ENCODE measurements at places on chromosomes 2 and 18.

- no peak for DNase-seq
Measured at GRCh38 chr18:41693008-41693407, 262.0 kb upstream of the PIK3C3 start.

DNA sequence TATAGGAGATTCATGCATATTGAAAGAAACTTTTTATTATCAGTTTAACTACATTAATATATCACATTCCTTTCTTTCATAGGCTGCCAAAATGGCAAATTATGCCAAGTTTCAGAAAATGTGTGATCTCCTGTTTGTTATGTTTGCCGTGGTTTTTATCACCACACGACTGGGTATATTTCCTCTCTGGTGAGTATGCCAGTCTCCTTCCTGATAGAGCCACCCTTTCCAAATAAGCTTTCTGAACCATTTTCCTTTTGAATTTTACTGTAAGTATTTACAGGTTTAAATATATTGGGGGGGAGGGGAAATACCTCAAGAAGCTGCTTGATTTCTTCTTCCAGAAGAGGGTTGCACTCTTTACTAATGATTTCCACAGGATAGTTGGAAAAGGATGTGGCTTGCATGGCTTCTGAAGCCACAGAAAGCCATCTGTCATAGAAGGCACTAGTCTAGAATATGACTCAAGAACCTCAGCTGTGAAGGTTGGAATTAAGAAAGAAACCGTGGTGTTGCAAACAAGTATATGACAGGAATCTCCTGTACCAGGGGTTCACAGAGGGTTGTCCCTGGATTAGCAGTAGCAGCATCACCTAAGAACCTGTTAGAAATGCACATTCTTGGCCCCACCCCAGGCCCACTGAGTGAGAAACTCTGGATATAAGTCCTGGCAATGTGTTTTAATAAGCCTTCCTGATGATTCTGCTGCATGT lies 84.5 kb upstream of the NOSTRIN start:
- no peak for DNase-seq

DNA sequence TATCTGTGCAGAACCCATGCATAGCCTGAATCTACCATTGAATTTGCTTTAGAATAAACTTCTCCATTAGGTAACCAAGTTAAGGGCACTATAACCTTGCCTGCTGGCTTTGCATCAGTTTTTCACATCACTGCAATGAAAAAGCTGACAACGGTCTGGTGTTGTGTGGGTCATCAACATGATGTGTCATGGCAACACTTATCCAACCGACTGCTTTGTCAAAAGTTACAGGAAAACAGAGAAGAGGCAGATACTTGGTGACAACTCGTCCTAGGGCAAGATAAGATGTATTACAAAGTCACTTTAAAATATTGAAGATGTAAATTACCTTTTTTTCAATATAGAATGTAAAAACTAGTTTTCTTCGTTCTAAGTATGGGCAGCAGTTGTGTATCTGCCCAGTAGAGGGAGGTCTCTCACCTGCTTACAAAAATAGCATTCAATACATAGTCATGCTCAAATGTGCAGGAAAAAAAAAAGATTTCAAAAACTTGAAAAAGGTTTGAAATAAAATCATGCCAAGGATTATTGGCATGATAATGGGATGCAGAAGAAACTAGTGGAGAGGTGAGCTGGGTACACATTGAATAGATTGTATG lies 96.3 kb downstream of the EVA1A start:
- DNase-seq: no peak

DNA sequence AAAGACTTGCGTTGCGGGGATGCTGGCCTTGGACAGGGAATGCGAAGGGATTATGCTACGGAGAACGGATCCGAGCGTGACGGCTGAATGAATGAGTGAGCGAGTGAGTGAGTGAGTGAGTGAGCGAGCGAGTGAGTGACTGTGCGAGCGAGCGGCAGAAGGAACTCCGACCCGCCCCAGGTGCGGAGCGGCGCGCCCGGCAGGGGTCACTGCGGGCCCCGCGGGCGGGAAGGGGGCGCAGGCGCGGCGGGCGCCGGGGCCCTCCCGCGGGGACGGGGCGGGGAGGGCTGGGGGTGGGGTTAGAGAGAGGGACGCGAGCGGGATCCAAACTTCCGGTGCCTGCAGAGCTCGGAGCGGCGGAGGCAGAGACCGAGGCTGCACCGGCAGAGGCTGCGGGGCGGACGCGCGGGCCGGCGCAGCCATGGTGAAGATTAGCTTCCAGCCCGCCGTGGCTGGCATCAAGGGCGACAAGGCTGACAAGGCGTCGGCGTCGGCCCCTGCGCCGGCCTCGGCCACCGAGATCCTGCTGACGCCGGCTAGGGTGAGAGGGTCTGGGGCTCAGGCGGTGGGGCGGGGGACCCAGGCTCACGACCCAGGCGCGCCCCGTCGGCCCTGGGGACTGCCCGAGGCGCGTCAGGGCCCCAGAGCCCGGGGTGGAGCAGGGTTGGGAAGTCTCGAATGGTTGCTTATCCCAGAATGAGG lies at the start of gene ITM2C:
TSS of gene ITM2C (plus strand) at position 338 of the 702 bp plus-strand sequence. CDS start at position 422, 84 bp downstream.
- DNase-seq: no peak

GRCh38 chr2:241802421-241803318 lies 6.3 kb upstream of the NEU4 start:
- no peak for DNase-seq

DNA sequence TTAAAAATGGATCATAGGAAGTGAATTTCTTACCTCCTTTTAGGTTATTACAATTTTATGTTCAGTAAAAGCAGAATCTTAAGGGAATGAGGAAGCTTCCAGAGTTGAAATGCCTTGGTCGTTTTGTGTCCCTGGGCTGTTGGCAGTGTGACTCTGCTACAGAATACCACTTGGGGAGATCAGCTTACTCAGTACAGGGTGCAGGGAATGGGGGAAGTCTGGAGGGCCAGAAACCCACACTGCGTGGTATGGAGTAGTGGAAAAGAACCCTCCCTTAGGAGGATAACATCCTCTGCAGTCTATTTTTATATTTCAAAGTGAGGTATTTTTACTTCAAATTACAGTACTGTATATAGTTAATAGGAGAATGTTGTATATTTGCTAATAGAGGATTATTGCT lies 51.1 kb downstream of the R3HDM1 start:
- DNase-seq: no peak

- DNase-seq: no peak
Measured at GRCh38 chr2:132730611-132731010, 60.6 kb upstream of the LYPD1 start.

DNA sequence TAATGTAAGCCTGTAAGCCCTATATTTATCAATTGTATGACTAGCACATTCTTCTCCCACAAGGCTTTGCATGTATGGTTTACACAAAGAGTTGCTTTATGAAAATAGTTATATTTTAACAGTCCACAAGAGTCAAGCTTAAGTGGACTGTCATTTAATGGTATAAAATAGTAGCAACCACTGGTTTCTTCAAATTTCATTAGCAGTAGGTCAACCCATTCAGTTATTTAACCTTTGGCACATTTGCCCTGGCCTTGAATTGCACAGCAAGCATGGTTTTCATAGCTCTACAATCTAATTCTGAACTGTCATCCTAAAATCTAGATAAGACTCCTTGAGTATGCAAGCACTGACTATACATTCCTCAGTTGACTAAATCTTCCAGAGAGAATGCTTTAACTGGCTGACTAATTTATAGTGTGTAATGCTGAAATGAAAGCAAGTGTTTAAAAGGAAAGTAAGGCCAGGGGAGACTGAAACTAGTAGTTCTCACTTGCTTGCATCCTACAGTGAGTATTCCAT lies 1.8 kb downstream of the DPP4 start:
- DNase-seq: peak; percentile 27

DNA sequence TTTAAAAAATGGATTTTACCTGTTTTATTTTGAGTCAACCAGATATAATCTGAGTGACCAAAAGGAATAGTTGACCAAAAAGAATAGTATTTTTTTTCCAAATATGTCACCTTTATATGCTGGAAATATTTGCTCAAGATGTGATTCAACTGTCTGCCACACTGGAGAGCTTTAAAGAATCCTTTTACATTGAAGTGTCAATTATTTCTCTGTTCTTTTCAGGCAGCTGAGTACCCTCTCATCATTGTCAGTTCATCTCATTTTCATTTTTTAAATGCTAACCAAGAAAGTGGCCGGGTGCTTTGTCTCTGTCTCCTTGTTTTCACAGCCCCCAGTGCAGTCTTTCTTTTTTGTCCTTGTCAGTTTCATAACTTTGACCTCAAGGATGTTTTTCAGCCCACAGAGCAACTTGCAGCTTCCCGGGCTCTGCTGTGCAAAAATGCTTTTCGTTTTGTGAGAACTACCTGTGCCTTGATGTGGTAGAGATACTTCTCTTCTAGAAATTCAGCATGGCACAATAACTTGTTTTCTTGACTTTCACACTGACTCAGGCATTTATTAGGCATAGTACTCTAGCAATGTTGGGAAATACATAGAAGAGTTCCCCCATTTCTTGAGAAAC lies 23.4 kb upstream of the CERS6 start:
- no peak for DNase-seq

DNA sequence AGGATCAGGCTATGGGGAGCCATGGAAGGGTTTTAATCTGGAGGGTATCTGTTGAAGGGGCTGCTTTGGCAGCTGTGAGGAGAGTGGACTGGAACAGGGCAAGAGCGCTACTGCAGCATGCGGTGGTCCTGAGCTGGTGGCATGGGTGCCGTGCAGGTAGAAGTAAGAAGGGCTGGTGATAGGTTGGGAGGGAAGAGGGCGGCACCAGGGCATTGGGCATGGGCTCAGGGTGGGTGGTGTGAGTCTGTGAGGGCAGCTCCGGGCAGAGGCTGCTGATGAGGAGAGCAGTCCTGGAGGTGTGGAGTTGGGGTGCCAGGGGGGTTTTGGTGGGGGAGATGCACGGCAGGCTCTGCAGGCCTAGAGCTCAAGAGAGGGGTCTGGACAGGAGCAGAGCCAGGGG lies 2.1 kb downstream of the ACTG2 start:
- no peak for DNase-seq

DNA sequence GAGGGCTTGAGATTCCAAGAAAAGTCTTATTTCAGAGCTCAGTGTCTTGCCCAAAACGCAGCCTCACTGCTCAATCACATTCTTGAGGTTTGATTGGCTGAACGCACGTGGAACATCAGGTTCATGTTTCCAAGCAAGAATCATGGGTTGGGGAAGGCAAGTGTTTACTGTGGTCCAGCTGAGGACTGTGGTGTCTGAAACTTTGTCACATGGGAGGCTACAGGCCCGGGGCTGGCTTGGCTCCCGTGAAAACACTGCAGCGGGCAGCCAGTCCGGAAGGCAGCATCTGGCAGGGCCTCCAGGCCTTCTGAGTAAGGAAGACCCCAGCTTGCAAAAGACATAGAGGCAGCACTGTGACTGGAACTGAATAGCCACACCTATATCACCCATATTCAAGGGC lies 84.7 kb downstream of the POLR1A start:
- DNase-seq: no peak

DNA sequence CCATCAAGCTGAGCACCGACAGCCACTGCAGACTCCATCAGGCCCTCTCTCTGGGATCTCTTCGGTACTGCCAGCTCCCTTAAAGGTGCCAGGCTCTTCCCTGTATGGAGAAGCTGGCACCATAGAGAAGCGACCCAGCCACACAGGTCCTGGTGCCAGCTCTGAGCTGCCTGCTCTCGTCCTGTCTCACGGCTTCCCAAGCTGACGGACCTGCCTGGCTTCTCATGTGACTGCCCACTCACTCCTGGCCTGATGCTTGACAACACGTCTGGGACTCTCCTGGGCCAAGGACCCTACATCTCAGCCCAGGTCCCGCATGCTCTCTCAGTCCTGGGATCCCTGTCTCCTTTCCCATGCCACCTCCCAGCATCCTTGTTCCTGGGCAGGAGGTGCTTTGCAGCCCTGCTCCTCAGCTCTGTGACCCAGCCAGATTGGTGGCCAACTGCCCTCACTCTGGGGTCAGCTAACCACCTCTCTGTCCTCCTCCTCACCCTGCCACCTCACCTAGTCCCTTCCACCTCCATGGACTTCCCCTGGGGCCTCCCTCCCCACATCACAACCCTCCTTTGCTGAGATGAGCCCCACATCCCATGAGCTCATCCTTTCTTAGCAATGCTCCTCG lies 12.5 kb upstream of the ATOH8 start:
- DNase-seq: no peak

Data from HS-27A (cell line).